CD8-positive, alpha-beta T cell (primary cell): ENCODE measurements at places on chromosomes 7 and 10. TPM values are rescaled to one million over a fixed set of nuclear protein-coding genes. Genes with fewer than 3 reads are reported as not detected.

GRCh38 chr7:67448271-67448670, 451.6 kb downstream of the TYW1 start:
- no peak for DNase-seq

- no peak for DNase-seq
Measured at GRCh38 chr10:90051474-90051873, 350.1 kb downstream of the KIF20B start.

SEMA4G gene
- 0.61 TPM for total RNA-seq

PTTG1IP2 gene
- total RNA-seq: not detected

- no peak for DNase-seq
Measured at GRCh38 chr10:102785818-102786217, 42.1 kb downstream of the WBP1L start.
